Stimulated activated CD8-positive, alpha-beta memory T cell treated with anti-CD3 and anti-CD28 coated beads, Interleukin-12 subunit alpha, Interleukin-12 subunit beta, amount 100 ng/mL, for 4 hours (primary cell): ENCODE measurements at places on chromosomes 4 and X.
A peak's percentile ranks its signal among the peaks of the same experiment; 100 is the strongest.

- no peak for DNase-seq
Observed at GRCh38 chr4:80093563-80093962, 20.5 kb upstream of the ANTXR2 start.

DNA sequence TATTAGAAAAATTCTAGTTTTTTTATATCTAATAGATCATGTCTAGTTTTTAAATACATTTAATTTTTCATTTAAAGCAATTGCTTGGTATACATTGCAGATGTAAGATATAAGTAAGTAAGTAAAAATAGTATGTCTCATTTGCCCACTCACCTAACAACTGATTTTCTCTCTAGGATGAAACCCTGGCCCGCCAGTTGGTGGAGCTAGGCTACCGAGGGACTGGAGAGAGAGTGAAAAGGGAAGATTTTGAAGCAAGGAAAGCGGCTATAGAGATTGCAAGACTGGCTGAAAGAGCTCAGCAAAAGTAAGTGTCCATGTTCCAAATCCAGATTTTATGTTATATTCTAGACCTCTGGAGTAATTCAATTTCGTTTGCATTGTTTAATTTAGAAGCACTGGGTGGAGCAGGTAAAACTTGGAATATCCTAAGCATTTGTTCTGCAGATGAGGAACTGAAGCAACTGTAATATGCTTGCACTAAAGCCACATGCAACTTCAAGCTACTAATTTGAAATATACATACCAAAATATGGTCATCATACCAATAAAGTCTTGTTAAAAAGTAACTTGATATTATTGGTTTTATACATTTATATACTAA is 27.1 kb downstream of the CFAP299 start:
- peak; percentile 4 for DNase-seq

DNA sequence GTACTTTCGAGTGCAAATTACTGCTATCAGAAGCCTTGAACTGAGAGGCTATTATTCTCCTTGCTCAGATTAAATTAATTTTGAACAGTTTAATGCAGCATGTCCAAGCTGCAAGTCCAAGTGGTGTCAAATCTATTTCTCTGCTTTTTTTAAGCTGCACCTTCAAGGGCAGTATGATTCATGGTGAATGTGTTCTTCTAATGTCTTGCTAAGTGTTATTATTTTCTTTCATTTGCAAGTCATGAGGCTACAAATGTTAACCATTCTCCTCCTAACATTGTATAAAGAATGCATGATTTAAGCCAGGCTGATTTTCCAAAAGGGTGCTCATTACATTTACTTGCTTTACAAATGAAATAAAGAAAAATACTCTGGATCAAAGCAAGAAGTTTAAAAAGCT is 200.4 kb downstream of the TEX13C start:
- no peak for DNase-seq

DNA sequence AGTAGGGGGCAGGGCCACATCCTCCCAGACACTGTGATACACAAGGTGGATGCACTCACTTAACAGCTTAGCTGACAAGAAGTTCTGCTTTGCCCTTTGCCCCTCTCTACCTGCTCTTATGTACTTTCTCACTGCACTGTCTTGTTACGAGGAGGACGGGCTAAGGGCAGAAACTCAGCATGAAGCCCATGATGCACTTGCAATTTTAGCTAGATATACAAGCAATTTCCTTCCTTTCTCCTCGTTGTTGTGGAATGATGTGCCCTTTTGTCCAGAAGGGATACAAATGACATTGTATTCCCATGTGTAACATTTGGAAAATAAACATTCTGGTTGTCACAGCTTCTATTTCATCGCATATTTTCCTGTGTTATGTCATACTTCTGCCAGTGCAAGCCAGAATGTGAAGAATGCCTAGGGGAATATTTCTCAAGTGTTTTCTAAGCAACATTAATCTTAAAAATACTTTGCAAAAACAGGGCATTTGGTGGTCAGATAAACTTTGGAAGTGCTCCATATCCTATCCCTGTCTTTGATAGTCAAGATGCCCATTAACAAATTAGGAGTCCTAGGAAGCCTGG is 47.2 kb downstream of the MAOA start:
- no peak for DNase-seq

- no peak for DNase-seq
Observed at GRCh38 chr4:66855956-66856355, 689.3 kb downstream of the CENPC start.

GRCh38 chr4:68368691-68369131 is 18.8 kb upstream of the YTHDC1 start:
- DNase-seq = no peak

GRCh38 chr4:27714073-27714472 is 853.4 kb downstream of the STIM2 start:
- no peak for DNase-seq

GRCh38 chr4:6957148-6957520 is 47.5 kb downstream of the TBC1D14 start:
- no peak for DNase-seq

- DNase-seq = no peak
Observed at GRCh38 chr4:123236606-123237005, 160.0 kb upstream of the SPRY1 start.

DNA sequence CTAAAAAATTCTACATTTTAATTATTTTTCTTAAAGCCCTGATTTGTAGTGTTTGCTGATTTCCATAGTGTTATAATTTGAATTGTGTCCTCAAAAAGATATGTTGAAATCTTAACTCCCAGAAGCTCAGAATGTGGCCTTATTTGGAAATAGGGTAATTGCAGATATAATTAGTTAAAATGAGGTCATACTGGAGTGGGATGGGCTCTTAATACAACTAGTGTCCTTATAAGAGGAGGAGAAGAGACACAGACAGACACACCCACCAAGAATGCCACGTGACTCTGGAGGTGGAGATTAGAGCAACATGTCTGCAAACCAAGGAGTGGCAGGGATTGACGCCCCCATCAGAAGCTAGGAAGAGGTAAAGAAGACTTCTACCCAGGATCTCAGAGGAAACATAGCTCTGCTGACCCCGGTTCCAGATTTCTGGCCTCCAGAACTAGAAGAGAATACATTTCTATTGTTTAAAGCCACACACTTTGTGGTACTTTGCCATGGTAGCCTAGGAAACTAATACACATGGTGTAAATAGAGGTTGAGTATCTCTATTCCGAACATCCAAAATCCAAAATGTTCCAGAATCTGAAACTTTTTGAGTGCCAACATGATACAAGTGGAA is 70.5 kb upstream of the IRF2 start:
- DNase-seq = no peak
